Renal cortical epithelial cell (primary cell): ENCODE measurements at places on chromosomes 11 and 22. TPM values are rescaled to one million over a fixed set of nuclear protein-coding genes. Genes with fewer than 3 reads are reported as not detected.
A peak's percentile ranks its signal among the peaks of the same experiment; 100 is the strongest.

DNA sequence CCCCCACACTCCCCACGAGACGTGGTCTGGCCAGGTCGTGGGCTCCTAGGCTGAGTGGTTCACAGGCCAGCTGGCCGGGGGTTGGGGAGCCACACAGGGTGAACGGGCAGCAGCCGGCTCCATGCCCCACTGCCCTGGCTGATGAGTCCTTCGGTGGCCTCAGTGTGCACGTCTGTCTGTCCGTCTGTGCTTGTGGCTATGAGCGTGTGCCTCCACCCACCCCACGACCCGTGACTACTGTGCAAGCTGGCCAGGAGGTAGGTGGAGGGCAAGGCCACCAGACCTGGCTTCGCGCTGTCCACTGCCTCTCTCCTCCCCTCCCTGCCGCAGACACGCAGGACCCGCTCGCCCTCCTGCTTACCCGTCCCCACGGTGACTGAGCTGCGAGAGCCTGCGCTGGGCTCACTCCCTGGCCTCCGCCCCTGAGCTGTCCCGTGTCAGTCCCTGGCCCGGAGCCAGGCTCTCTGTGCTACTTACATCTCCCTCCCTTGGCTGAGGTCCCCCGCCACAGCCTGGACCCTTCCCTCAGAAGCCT lies 14.1 kb downstream of the CSDC2 start:
- no peak for DNase-seq

DNA sequence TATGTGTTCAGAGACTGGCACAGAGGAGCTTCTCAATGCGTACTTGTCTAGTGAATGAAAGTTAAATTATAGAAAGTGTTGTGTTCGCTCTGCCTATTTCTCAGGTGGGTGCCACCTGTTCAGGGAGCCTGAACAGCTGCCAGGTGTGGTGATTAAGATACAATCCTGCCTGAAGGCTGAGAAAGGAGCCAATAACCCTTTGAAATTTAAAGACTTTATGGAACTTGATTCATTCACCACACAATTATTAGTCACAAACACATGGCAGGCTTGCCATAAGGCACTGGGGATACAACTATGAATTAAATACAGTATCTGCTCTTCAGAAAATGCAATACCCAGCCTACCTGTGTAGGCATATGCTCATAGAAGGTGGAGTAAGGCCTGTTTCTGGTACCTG lies 92.9 kb upstream of the AMOTL1 start:
- peak; percentile 19 for DNase-seq

- DNase-seq = no peak
These were observed 38.6 kb downstream of the PARVG start for GRCh38 chr22:44219101-44219870.

- DNase-seq = no peak
These were observed 5.5 kb upstream of the LINC01488 start for GRCh38 chr11:69475866-69476471.

DNA sequence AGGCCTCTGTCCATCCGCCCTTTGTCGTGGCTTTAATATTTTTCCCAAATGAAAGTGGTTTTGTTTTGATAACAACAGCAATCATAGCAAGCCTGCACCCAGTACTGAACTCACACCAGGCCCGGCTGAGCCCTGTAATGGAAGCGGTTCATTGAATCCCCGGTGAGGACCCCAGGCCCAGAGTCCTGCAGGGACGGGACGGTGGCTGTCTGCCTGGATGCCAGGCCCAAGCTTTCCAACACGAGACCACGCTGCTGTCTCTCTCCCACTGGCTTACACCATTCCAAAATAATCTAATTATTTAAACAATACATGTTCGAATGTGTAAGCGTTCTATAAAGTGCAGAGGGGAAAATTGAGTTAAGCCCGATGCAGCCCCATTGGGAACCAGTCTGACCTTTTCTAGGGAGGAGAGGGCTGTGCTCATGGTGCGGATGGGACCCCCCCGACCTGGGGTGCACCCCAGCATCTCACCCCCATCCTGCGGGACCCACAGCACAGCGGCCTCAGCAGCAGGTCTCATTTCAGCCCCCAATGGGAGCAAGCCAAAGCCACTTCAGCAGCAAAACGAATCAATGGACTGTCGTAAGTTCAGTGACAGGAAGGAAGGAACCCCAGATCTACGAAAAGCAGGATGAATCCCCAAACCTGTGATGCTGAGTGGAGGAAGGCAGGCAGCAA lies 1046.9 kb downstream of the BRD1 start:
- DNase-seq = no peak

GRCh38 chr11:73866586-73866996 lies 10.1 kb downstream of the COA4 start:
- peak; percentile 97 for DNase-seq

DNA sequence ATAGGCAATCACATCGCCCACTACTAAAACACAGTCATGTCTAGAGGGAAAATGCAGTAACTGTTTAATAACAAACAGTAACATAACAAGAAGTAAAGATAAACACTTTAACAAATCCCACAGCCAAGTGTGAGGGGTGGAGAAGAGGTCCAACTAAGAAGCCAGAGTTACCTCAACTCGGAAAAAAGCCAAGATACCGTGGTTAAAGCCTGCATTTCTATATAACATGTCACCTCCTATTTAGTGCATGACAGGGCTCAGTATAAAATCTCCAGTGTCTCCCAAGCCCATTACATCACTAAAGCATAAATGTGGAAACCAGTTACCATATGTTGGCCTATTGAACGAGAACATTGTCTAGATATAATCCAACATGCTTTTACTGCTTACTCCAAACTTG lies 281.7 kb downstream of the LRRC4C start:
- DNase-seq = no peak

- no peak for DNase-seq
These were observed 1526.1 kb downstream of the FAM181B start for GRCh38 chr11:81207421-81208054.

DNA sequence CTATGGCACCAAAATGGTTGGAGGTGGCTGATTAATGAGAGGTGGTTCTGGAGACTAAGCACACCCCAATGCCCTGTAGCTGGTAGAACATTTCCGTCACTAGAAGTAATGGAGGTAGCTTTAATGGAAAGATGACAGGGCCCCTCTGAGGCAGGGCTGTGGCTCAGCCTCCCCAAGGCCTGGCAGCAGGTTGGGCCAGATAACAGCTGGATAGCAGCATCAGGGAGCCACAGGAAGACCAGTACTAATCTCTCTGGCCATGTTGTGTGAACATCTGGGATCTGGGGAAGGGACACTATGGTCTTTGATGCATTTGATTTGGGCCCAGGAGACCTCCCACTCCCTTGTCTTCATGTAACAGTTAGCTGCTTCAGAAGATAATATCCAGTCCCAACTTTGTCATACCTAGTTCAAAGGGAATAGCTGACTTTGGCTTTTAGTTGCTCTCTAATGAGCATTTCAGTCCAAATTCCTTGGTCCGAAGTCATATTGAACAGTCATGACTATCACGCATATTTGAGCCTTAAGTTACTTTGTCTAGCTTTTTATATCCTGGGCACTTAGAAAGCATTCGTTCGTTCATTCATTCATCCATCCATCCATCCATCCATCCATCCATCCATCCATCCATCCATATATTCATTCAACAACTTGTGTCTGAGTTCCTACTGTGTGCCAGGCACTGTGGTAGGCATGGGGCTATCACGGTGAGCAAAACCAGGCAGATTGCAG lies 53.0 kb upstream of the LMO2 start:
- no peak for DNase-seq

DNA sequence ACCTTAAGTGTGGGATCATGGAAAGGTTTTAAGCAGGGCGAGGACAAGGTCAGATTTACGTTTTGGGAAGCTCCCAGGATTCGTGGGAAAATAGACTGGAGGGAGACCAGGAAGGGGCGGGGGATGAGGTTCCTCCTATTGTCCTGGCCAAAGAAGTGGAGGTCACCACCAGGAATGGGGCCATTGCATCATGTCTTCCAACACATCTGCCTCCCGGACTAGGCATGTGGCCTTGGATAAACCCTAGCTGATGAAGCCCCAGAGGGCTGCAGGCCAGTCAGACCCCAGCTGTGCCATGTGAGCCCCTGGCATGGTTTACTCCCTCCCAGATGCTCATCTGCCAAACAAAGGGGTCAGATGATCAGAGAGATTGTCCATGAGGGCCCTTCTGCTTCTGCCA lies 11.5 kb upstream of the YWHAH start:
- no peak for DNase-seq

GRCh38 chr22:42742940-42743339 lies 22.3 kb upstream of the A4GALT start:
- no peak for DNase-seq

DNA sequence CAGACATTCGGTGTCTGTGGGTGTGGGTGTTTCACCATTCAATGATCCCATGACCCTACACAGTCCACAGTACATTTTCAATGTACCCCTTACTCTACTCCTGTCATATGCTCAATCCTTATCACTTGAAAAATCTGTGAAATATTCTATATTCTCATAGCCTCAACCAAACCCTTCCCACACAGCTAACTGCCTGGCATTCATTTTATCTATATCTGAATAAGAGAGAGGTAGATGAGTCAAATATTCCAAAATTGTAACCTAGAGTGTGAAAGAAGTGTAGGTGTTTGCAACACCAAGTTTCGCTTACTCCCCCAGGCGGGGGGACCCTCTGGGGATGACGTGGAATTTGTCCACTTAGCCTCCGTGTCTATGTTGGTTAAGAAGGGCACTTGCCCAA lies 354.8 kb downstream of the ETS1 start:
- no peak for DNase-seq

DNA sequence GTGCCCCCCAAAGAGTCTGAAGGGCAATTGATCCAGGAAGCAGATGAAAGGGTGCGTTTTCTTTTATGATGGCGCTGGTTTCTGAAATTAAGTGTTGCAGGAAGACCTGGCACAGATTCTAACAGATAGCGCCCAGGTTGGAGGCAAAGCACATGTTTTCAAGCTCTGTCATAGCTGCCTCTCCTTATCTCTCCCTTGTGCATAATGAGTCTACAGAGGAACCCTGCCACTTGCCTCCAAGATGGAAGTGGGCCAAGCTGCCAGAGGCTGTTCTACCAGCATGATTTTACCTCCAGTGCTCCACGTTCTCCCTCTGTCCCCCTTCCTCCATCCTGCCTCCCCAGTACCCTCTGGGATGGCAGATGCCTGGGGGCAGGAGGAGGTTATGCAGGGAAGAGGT lies 30.0 kb upstream of the TLCD5 start:
- DNase-seq = no peak

The BATF2 gene
- 1.1 and 1.6 TPM in 2 replicates for total RNA-seq

The MMP27 gene
- not detected in 2 replicates for total RNA-seq

The SCGB1D2 gene
- total RNA-seq = not detected in 2 replicates
